ENCODE measurements at places on chromosomes 5 and 9.

- no peak for DNase-seq
Measured at GRCh38 chr5:7882926-7883325, 14.0 kb downstream of the MTRR start.

- peak; percentile 56 for DNase-seq
Measured at GRCh38 chr9:110995420-110996340, 42.6 kb downstream of the LPAR1 start.

GRCh38 chr9:98583417-98583816 lies 125.3 kb downstream of the GABBR2 start:
- no peak for DNase-seq

DNA sequence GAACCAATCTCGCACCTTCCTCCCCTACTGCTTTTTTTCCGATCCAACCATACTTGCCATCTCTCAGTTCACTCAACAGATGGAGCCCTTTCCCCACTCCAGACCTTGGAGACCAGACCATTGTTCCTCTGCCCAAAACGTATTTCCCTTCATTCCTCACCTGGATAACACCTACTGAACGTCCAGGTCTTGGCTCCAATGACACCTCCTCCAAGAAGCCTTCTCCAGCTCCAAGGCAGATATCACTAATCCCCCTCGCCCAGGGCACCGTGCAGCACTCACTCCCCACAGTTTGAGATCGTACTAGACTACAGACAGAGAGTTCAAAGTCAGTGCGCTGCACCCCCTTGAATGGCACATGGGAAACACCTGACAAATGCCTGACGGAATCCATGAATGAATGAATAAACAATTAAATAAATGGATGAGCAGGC lies 47.1 kb upstream of the AKNA start:
- peak; percentile 46 for DNase-seq

DNA sequence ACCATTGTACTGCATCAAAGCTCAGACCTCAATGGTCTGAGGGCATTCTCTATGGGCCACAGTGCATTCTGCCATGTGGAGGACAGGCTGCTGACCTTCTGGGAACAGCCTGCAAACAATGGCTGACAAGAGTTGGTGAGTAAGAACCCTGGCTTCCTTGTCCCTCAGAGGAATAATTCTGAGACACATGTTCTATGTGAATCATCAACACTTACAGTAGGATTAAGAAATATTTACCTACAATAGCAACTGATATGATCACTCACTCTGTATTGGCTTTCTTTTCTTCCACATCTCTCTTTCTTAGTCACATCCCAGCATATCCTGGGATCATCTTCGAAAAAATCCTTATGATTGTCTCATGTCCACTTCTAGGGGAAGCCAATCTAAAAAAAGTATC lies 306.5 kb upstream of the ITGA1 start:
- no peak for DNase-seq

GRCh38 chr9:1604942-1605560 lies 410.1 kb upstream of the SMARCA2 start:
- DNase-seq: peak; percentile 23

GRCh38 chr5:124161266-124161665 lies 585.2 kb downstream of the ZNF608 start:
- DNase-seq: no peak

DNA sequence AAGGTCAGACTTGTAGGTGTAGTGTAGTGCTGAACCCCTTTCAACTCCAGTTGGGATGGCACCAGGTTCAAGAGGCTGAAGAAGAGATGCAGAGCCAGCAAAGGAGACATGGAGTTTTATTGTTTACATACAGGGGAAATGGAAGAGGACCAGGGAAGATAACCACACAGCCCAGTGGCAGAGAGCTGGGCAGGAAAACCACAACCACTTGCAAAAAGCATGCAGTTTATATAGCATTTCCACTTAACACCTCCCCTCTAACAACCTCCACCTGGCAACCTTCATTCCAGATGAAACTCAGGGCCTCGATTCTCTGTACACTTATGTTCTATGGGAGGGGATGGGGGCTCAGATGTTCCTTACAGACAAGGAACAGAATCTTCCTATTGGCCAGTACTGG lies 56.9 kb downstream of the SNX24 start:
- no peak for DNase-seq

- DNase-seq: peak; percentile 3
Measured at GRCh38 chr5:109230369-109230768, 179.4 kb downstream of the PJA2 start.

DNA sequence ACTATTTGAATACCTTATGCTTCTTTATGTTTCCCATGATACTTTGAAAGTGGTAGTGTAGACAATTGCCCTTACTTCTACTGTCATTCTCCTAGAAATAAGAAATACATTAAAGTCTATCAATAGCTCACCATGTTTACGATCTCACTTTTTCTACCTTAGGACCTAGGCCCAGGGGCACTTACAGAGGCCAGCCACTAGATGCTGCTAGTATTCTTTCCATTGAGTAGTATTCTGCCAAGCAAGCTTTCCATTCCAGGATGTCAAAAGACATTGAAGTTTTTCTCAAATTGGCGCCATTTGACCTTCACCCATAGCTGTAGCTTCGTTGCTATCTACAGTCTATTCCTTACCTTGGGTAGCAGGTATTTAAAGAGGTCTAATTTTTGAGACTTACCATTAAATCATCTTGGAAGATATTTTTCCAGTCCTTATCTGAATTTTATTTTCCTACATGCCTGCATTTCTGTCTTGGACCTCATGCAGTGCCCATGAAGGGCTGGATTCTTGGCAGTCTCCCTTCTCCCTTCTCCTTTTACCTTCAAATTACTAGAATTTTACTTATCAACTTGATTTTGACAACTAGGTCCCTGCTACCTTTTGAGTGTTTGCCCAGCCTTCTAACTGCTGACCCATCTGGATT lies 246.0 kb upstream of the NUDT12 start:
- DNase-seq: peak; percentile 8

- no peak for DNase-seq
Measured at GRCh38 chr5:35904443-35905132, 33.8 kb downstream of the CAPSL start.

- DNase-seq: no peak
Measured at GRCh38 chr5:17056141-17056631, 120.1 kb upstream of the MYO10 start.

- DNase-seq: peak; percentile 71
Measured at GRCh38 chr5:95261437-95262175, 23.3 kb downstream of the MCTP1 start.

DNA sequence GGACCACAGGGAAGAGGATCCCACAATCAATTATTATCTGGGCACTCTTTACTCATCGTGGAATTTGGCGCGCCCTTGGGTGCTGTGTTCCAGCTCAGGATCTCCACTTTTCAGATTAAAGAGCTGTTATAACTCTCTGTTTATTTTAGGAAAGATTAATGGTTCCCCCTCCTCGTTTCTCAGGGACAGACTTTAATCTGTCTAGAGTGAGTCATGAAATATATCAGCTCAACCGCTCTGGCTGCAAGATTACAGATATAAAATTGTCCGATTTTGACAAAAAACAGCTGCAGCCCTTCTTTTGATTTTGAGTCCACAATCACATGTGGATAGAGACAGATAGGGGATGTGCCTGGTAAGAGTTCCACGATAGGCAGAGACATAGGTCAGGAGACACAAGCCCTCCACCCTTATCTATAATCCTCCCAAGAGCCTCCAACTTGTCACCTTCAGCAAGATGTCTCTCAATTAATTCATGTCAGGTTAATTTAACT lies 77.6 kb upstream of the ANKRD55 start:
- DNase-seq: no peak

DNA sequence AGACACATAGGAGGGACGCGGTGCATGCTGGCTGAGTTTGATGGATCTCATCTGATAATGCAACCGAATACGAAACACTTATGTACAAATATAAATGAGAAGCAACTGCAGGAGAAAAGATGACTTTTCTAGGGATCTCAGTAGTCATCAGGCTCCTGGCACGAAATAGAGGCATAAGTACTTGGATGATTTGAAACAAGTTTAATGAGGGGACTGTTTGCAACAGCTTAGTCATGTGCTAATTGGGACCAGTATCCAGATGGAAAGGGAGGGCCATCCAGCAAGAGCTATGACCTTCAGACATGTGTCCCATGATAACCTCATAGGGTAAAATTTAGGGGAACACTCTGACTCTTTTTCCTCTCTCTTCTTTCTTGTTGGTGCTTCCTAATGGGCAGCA lies 123.0 kb downstream of the EGFLAM start:
- DNase-seq: no peak

DNA sequence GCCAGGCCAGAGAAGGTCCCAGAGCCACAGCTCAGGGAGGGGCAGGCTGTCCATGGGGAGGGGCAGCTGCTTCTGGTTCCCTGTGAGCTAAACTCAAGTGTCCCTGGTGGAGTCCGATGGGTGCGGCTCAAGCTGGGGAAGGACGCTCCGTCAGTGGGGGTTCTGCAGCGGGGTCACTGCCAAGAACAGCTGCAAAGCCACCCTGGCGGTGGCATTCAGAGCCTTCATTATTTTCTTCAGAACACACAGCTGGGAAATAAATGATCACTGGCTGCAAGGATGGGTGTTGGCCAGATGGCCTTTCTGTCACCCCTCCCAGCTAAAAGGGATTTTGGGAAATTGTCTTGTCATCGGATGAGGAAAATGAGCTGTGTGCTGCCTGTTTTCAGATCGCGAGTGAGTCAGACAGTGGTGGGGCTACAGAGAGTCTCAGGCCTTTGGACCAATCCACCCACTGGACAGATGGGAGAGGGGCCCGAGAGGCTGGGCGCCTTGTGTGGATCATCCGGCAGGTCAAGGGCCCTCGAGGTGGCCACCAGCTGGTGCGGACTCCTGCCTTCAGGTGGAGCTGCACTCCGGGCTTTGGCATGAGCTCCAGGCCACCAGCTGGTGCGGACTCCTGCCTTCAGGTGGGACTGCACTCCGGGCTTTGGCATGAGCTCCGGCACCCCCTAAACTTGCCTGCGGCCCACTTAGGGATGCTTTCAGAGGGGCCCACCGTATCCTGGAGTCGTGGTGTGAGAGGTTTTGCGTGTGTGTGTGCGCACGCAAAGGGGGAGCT lies 17.9 kb upstream of the GFPT2 start:
- no peak for DNase-seq

- DNase-seq: no peak
Measured at GRCh38 chr5:79205965-79206364, 30.0 kb upstream of the JMY start.

GRCh38 chr5:111699324-111699723 lies 57.7 kb downstream of the NREP start:
- no peak for DNase-seq

DNA sequence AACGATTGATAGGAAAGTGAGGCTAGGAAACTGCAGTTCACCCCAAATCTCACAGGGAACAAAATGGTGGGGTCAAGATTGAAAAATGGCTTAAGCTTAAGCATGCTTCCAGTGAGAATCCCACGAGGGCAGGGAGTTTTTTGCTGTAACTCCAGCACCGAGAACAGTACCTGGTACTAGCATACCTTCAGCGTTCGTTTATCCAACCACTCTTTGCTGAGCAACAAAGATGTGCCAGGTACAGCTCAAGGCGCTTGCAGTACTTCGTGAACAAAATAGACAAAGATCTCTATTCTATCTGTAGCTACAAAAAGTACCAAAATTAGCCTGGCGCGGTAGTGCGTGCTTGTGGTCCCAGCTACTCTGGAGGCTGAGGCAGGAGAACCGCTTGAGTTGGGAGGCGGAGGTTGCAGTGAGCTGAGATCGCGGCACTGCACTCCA lies 778 bp upstream of the PPP6C start:
- DNase-seq: no peak

- no peak for DNase-seq
Measured at GRCh38 chr5:146560205-146560812, 44.3 kb upstream of the GPR151 start.

GRCh38 chr9:127562279-127562796 lies 49.7 kb upstream of the STXBP1 start:
- peak; percentile 38 for DNase-seq

DNA sequence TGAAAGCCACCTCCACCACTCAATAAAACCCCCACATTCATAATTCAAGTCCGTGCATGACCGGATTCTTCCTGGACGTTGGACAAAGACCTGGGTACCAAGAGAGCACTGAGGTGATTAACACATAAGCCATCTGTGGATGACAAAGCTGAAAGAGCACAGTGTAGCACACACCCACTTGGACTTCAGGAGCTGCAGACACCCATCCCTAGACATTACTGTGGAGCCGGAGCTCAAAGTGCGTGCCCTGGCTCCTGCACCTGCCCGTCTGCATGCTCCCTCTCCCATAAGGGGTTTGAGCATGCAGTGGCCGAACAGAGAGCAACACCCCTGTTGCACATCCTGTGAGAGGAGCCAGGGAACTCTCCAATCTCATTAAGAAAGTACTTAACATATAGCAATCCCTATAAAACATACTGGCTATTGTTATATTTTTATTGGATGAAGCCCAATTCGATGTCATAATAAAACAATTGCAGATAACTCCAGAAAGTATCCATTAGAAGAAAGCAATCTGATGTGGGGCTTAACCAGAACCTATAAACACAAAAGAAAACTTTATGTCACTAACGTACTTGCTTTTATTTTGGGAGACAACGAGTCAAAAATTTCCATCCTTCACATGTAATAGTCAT lies 1174.2 kb upstream of the C9orf72 start:
- no peak for DNase-seq

GRCh38 chr9:37336150-37336549 lies 86.3 kb upstream of the GRHPR start:
- DNase-seq: no peak

- no peak for DNase-seq
Measured at GRCh38 chr5:6328173-6328572, 50.2 kb downstream of the MED10 start.

DNA sequence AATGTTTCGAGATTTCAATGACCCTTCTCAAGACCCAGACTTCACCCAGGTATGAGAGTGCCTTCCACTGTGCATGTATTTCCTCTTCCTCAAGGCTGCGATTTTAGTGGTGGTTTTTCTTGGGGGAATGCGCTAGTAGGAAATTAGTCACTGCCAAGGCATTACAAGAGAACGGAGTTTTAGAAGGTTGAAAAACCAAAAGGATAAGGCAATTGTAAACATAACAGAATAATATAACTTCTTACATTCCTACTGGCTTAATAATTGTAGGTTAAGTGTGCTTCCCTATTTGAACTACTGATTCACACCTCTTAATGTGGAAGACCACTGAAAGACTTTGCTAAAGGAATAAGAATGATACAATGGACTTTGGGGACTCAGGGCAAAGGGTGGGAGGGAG lies 38.9 kb downstream of the ACO1 start:
- no peak for DNase-seq

GRCh38 chr5:133990396-133990795 lies 14.4 kb downstream of the VDAC1 start:
- no peak for DNase-seq

DNA sequence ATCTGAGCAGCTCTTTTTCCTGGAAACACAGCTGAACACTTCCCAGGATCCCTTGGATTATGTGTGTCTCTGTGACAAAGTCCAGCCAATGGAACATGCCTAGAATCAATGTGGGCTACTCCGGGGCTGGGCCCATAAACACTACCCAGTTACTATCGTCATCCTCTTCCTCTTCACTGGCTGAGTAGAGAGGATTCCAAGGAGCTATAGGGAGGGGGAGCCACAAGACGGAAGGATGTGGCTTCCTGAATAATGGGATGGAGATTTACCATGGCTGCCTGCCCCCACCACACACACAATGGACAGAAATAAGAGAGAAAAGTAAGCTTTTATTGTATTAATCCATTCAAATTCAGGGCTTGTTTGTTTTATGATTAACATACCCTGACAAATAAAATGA lies 22.1 kb upstream of the TAS2R1 start:
- no peak for DNase-seq

GRCh38 chr9:108535526-108535925 lies 320.3 kb downstream of the ACTL7B start:
- DNase-seq: peak; percentile 52
